Chondrocyte (in vitro differentiated cells): ENCODE measurements at places on chromosomes 1 and 21. TPM values are rescaled to one million over a fixed set of nuclear protein-coding genes. Genes with fewer than 3 reads are reported as not detected.

GNG4 gene
- 0.19 to 0.60 TPM (median 0.38 TPM) in 3 replicates for total RNA-seq

NBPF11 gene
- total RNA-seq = 10.4 to 11.3 TPM (median 11.0 TPM) in 3 replicates

IGSF3 gene
- total RNA-seq = 20.5 to 32.0 TPM (median 20.7 TPM) in 3 replicates

- no peak for DNase-seq
Measured at GRCh38 chr1:154440036-154440804, 35.1 kb downstream of the IL6R start.

GRCh38 chr1:187788718-187789117 is 960.0 kb downstream of the PLA2G4A start:
- no peak for DNase-seq

DNA sequence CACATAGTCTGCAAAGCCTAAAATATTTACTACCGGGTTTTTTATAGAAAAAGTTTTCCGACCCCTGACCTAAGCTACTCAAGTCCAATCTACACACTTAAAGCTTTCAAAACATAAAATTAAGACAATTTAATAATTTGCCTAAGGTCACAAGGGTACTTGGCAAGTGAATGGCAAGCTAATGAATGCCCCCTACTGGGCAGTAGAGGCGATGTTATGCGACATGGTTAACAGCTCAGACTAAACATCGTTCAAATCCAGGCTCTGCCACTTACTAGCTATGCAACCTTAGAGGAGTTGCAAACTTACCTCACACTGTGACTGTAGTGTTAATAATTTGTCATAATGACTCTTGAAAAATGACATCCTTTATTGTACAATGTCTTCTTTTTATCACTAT is 317.2 kb upstream of the NFIA start:
- no peak for DNase-seq
